ENCODE measurements at places on chromosomes 7 and 10.
A peak's percentile ranks its signal among the peaks of the same experiment; 100 is the strongest.

GRCh38 chr7:98178321-98178720 is 32.9 kb upstream of the BHLHA15 start:
- DNase-seq: no peak

- DNase-seq: no peak
Observed at GRCh38 chr7:24388212-24388611, 104.2 kb downstream of the NPY start.

DNA sequence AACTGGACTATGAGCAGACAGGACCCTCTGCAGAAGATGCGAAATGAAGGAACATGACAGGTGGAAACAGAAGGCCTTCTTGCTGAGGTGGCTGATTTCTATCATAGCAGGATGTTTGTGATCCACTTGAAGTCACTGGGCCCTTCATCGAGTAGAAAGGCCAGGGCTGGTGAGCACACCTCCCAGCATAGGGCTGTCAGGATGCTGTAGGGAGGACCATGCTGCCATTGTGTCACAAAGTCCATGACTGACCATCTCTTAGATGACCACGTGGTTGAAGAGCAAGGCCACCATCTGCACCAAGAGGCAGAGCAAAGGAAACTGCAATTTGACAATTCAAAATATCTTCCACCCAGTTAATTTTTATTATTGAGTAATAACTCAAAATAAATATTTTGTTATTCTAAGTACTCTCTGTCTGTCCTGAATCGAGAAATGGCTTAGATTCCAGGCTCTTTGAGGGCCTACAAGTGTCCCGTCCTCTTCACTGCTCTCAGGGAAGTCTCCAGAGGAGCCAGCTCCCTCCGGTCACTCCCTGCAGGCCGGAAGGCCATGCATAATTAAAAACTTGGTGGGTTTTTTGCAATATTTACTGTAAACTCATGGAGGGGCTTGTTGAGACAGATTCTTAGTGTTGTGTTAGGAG is 249.3 kb upstream of the ZMIZ1 start:
- no peak for DNase-seq

DNA sequence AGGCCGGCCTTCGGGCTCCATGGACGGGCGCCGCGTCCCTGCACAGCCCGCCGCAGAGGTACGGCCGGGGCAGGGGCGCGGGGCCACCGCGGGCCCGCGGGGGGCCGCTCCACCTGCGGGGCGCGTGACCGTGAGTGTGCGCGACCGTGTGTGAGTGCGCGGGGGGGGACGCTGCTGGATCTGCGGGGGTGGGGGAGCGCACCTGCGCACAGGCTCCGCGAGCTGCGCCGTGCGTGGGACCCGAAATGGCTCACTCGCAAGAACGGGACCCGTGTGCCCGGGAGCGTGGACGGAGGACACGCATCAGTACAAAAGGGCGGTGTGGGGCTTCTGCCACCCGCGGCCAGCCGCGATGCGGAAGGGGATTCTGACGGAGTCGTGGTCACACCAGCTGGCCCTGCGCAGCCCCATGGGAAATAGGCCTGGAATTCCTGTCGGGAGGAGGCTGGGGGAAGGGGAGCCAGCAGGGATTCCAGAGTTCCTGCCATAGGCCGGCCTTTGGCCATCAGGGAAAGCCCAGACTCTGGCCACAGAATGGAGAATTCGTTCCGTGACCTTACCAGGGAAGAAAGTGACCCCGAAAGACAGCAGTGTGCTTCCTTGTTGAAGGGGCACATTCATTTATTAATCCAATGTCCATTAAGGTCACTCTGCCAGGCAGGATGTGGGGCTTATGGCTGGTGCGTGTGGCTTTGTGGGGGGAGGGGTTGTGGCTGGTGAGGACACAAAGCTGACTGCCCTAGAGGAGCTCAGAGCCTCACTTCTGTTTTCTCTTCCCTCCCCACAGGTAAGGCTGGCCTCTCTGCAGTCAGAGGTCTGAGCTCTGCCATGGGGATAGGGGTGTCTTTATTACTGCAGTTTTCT is 494 bp downstream of the REPIN1 start:
- peak; percentile 73 for DNase-seq

GRCh38 chr7:85095366-85095765 is 91.5 kb downstream of the SEMA3D start:
- DNase-seq: no peak

GRCh38 chr10:27816320-27816719 is 70.7 kb upstream of the MKX start:
- no peak for DNase-seq

- no peak for DNase-seq
Observed at GRCh38 chr10:30686708-30687107, 57.2 kb upstream of the LYZL2 start.

GRCh38 chr7:116249969-116250553 is 39.7 kb downstream of the TES start:
- peak; percentile 35 for DNase-seq

- no peak for DNase-seq
Observed at GRCh38 chr10:110447886-110448285, 49.8 kb upstream of the DUSP5 start.

DNA sequence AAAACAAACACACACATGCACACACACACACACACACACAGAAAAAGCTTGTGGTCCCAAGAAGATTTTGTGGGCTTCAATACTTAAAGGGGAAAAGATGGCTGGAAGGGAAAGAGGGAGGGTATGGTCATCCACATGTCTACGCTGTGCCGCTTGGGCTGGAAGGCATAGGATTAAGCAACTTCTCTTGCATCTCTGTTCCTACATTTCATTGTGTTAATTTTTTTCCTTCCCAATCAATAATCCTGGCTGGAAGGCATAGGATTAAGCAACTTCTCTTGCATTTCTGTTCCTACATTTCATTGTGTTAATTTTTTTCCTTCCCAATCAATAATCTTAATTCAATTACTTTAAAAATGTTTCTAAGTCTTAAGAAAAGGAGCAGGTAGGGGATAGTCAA is 30.6 kb downstream of the C10orf120 start:
- no peak for DNase-seq

DNA sequence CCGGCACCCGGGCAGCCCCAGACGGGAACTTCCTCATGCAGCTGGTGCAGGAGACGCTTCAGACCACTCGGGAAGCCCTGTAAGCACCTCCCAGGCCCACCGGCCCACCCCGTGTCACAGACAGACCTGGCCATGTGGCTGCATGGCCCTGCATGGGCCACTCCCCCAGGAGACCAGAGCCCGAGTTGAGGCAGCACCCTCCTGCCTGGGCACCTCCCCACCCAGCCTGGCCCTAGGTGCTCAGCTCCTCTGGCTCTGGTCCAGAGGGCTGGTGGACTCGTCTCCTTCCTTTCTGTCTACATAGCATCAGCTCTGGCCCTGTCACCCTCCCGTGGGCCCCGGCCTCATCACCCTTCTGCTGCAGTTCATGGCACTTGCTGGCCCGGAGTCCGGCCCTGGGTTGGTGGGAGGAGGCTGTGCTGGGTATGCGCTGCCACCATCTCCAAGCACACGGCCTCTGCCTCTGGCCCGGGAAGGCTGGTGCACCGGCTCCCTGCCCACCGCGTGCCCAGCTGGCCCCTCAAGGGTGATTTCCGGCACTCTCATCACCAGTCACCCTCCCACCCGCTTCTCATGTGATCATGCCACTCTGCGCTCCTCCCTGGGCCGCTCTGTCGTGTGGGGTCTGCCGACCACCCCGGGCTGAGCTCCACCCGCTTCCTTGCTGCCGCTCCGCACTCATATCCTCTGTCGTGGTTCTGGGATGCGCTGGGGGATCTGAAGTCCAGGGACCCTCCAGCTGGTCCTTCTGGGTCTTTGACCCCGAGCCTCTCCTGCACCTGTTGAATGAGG is 53.1 kb upstream of the DPYSL4 start:
- DNase-seq: no peak

DNA sequence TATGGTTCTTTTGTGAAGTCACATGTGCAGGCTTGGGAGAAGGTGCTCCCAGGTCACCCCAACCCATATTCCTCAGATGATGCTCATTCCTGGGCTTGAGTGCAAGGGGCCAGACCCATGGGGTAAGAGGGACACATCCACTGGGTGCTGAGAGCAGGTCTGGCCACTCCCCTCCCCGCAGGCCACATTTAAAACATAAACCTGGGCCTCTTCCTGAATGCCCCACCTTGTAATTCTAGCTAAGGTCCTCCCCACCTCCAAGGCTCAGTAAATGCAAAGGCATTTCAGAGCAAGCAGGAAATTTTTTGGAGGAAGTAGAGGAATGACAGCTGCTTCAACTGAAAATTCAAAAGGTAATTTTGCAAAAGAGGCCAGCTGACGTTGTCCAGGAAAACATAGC is 172.5 kb downstream of the ARHGAP21 start:
- no peak for DNase-seq

- no peak for DNase-seq
Observed at GRCh38 chr10:77493239-77493806, 144.3 kb downstream of the KCNMA1 start.

- DNase-seq: peak; percentile 46
Observed at GRCh38 chr10:124641282-124642087, 102.7 kb downstream of the FAM53B start.

DNA sequence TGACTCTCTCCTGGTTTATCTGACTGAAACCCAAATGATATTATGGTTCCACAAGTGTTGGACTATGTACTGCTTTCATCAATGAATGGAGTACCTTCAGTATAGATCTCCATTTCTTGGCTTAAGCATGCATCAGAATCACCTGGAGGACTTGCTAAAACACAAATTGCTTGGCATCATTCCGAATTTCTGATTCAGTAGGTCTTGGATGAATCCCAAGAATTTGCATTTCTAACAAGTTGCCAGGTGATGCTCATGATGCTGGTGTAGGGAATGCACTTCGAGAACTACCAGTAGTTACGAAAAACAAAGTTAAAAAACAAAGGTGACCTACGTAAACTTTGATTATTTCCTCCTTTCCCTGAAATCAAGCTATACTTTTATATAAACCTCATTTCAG is 119.0 kb upstream of the FEZF1 start:
- no peak for DNase-seq

GRCh38 chr7:69411466-69411865 is 186.8 kb upstream of the AUTS2 start:
- no peak for DNase-seq

- no peak for DNase-seq
Observed at GRCh38 chr7:27176962-27177794, 3.1 kb upstream of the HOXA10 start.

- peak; percentile 48 for DNase-seq
Observed at GRCh38 chr7:80611779-80612178, 26.7 kb upstream of the CD36 start.

- no peak for DNase-seq
Observed at GRCh38 chr7:142439739-142440138, 181.9 kb upstream of the PRSS58 start.

DNA sequence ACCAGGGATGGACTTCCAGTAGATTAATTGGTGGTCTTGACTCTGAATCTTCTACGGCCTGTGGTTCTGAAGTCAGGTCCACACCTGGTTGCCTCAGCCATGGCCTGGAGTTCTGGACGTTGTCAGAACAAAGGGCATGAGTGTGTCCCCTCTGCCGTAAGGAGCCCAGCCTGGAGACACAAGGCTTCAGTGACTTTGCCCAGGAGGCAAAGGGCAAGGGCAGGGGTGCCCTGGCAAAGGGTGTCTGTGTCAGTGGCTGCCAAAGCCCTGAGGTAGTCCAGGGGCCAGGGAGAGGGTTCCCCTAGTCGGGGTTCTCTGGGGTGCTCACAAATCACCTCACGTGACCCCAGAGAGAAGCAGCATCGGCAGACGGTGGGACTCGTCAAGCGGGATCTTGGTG is 273.2 kb upstream of the ZNF32 start:
- DNase-seq: no peak

DNA sequence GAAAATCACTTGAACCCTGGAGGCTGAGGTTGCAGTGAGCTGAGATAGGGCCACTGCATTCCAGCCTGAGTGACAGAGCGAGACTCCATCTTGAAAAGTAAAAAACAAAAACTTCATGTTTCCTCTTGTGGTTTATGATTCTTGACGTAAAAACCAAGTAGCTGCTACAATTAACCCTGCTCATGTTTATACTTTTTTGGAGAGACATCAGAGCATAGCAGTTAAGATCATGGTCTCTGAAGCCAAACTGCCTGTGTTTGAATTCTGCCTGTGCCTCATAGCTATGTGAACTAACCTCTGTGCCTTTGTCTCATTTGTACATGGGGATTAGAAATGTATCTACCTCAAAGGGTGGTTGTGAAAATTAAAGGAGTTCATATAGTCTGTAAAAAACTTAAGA is 27.2 kb downstream of the SUV39H2 start:
- no peak for DNase-seq

DNA sequence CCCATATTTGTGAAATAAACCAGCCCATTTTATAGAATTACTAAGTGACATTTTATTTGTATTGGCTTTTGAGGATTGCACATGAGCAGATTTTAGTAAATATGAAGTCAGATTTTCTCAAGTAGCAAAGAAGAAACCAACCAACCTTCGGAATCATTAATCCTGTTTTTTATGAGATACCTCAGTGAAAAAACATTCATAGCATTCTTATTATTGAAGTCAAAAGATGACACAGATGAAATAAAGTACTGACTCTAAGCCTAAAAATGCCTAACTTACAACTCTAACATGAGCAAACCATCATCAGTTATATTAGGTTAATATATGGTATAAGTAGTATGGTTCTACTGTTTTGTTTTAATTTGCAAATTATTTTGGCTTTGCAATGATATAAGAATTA is 59.9 kb upstream of the AGBL3 start:
- DNase-seq: no peak

DNA sequence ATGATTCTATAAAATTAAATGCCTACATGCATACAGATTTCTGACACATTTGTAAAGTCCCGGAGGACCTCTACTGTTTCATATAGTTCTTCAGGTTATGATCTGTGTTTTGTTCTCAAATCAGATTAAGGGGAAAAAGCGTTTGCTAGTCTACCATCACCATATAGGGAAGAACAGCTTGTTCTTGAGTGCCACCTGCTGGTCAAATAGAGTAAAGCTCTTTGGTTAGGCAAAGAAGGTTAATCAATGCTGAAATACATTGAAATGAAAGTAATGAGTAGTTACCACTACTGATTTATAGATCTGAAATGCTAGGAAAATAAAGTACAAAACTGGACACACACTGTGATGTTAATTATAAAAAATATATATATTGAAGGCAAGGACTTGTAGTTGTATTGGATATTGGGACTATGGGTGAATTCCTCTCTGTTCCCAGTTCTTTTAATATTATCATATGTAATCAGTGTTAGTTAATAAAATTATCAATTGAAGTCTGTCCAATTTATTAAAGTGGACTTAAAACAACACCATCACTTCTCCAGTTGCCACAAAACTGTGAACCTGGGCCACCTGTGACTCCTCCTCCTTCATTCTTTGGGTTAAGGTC is 72.6 kb upstream of the PDLIM1 start:
- peak; percentile 86 for DNase-seq

DNA sequence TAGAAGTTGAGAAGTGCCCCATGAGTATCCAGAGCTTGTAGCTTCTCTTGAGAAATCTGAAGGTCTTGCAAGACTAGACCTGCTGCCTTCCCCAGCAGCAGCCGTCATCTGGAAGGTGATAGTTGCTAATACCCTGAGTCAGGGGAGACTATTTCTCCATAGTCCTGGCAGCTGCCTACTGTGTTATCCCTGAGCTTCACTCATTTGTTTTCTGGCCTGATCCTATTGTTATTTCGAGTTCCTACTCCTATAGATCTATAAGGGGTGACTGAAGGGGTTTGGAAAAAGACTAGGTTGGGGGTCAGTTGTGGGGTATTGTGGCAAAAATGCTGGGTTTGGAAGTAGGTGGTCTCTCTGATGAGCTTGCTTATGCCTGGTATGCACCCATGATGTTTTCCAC is 297.8 kb downstream of the CNTNAP2 start:
- no peak for DNase-seq

GRCh38 chr10:10685566-10685965 is 332.1 kb upstream of the CELF2 start:
- no peak for DNase-seq
